ENCODE measurements at places on chromosomes 5 and 9.

DNA sequence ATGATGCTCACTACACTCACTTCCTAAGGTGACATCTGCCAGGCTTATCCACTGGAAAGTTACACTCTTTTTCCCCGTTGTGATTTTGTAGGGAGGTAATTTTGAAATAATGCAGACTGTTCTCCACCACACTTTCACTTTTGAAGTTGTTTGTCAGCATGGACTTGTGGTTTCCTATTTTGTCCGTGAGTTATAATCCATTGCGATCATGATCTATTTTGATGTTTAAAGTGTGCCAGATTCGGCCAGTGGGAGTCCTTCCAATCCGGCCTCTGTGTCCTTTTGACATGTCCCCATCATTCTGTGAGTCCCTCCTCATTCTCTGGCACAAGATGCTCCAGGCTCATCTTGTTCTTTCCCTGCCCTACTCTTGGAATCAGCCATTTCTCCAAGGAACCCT is 211.3 kb upstream of the KLF4 start:
- no peak for DNase-seq

GRCh38 chr9:92711844-92712243 is 41.9 kb upstream of the IPPK start:
- no peak for DNase-seq

- no peak for DNase-seq
Measured at GRCh38 chr5:97297704-97298091, 114.7 kb upstream of the RIOK2 start.

- no peak for DNase-seq
Measured at GRCh38 chr5:175541264-175541663, 62.9 kb downstream of the SFXN1 start.

GRCh38 chr9:136916330-136917184 is 28.0 kb downstream of the FBXW5 start:
- no peak for DNase-seq

GRCh38 chr9:133536536-133536935 is 2.0 kb downstream of the ADAMTSL2 start:
- no peak for DNase-seq

- no peak for DNase-seq
Measured at GRCh38 chr9:114968671-114969070, 38.3 kb upstream of the TNFSF8 start.

- peak; percentile 25 for DNase-seq
Measured at GRCh38 chr9:127942216-127943010, 4.8 kb upstream of the DPM2 start.

- DNase-seq, result no peak
Measured at GRCh38 chr5:172575816-172576545, 65.1 kb upstream of the NEURL1B start.

- DNase-seq, result no peak
Measured at GRCh38 chr5:116451905-116452450, 122.6 kb downstream of the SEMA6A start.

All from NCI-H1694 treated with DMSO at 0.1 percent for 48 hours (cell line).